ENCODE measurements at places on chromosomes 7 and 10.

DNA sequence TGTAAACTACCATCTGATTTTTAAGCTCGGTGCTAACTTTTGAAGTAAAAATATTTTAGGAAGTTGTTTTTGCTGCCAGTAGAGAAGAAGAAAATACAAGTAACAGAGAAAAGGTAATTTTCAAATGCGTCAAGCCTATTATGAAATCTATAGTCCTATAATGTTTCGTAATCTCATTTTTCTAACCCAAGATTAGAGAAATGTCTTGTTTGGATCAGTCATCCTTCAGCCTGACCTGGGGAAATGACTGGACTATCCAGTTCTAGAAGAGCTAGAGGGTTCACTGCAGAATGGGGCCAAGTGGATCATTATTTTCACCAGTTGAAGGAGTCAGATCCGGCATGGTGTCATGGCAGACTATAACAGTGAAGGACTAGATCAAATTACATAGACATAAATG lies 62.7 kb upstream of the FGL2 start:
- DNase-seq, result no peak

DNA sequence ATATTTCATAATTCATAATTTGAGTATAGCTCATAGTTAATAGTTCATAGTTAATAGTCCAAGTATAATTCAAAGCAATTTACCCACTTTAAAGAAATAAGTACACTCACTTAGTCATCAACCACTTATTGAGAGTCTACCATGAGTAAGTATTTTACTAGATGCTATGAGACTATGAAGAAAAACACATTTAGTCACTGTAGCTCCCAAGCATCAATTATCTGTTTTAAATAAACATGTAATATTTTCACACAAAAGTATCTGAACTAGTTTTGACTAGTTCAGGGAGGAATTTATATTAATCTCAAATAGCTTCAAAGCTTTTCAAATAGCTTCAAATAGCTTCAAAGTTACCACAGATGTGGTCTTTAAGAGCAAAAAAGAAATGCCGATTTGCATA lies 119.2 kb downstream of the ANK3 start:
- DNase-seq, result no peak

GRCh38 chr7:152751449-152752141 lies 8.0 kb upstream of the ACTR3B start:
- DNase-seq, result no peak

- no peak for DNase-seq
Measured at GRCh38 chr10:86497621-86498020, 24.0 kb downstream of the WAPL start.

- no peak for DNase-seq
Measured at GRCh38 chr10:15474671-15475070, 103.6 kb upstream of the FAM171A1 start.

GRCh38 chr10:55232553-55232952 lies 431.5 kb upstream of the PCDH15 start:
- no peak for DNase-seq

- DNase-seq, result no peak
Measured at GRCh38 chr10:52442576-52442975, 128.5 kb downstream of the DKK1 start.

DNA sequence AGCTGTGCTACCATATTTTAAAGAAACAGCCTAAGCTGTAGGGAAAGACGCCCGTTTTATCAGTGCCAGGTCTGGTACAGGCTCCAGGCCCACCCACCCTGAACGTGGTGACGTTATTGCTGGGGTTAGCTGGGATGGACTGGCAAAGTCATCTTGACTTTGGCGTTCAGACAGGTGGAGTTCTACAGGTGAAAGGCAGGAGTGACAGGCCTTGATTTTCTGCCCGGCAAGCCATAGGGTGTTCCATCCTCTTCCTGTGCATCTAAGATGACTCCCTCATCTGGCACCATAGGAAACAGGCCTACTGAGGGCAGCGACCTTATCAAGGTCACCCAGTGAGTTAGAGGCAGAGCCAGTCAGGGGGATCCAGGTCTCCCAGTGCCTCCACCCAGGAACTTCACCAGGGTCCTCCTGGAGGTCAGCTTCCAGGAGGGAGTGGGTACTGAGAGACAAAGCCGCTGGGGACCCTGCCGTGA lies 41.6 kb downstream of the HK1 start:
- DNase-seq, result no peak

- DNase-seq, result no peak
Measured at GRCh38 chr7:135328053-135328452, 94.4 kb downstream of the STRA8 start.
